Stimulated activated CD4-positive, alpha-beta T cell treated with anti-CD3 and anti-CD28 coated beads, TNF-alpha, amount 100 ng/mL, for 4 hours (primary cell): ENCODE measurements at places on chromosomes 2 and 18.

DNA sequence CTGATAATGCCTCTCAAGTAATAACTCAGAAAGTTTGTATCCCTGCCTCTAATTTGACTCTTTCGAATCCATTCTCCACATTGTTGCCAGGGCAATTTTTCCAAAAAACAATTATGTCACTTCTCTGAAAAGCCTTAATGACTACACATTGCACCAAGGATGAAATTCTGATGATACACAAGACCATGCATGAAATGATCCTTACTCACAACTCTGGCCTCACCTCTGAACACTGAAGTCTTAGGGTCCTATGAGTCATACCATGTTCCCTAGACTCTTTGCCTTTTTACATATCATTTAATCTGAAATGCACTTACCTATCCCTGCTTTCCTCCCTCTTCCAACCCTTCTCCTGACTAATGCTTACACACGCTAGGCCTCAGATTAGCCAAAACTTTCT is 51.0 kb downstream of the WDPCP start:
- DNase-seq: no peak

GRCh38 chr18:11989966-11990380 is 8.7 kb downstream of the IMPA2 start:
- DNase-seq: no peak

DNA sequence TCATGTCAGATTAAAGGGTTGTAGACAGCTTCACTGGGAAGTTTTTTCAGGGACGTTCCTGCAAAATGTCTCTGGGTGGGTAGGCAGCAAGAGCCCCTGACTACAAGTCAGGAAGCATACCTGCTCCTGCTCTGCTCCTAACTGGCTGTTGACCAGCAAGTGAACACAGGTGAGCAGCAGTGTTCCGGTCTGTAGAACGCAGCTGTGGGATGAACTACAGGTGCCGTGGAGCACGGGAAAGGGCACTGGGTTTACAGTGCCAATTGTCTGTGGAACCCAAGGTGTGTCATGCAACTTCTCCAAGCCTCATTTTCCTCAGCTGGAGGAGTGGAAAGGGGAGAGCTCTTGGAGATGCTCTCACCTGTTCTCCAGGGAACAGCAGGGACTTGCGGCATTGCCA is 6.6 kb downstream of the ASB18 start:
- DNase-seq: no peak

DNA sequence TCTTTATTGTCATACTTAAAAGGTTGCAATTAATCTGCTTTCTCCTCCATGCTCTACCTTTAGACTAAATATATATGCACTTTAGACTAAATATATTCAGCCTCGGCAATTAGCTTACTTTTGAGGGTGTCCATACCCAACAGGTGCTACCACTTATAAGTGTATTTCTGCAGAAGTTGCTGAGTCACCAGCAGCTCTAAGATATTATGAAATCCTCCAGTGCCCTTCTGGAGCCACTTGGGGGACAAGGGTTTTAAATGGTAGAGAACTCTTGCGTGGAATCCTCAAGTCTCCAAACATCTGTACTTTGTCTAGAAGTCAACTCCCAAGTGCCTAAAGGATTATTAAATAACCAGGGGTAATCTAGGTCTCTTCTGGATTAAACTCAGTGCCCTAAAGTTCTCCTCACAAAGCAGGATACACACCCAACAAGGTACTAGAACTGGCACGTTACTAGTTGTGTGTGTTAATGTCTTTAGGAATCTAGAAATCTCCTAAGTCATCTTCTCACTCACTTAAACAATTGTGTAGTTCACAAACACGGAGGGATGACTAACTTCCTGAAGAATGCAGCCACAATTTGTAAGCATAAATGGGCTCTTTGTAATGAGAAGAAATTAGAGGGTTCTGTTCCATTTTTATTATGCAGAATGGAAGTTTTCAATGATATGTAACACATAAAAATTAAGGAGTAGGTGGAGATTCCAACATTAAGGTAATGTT is 159.7 kb downstream of the CD226 start:
- no peak for DNase-seq

GRCh38 chr2:199136242-199136641 is 321.5 kb downstream of the SATB2 start:
- no peak for DNase-seq

GRCh38 chr2:53989210-53989862 is 18.5 kb upstream of the PSME4 start:
- DNase-seq: no peak

DNA sequence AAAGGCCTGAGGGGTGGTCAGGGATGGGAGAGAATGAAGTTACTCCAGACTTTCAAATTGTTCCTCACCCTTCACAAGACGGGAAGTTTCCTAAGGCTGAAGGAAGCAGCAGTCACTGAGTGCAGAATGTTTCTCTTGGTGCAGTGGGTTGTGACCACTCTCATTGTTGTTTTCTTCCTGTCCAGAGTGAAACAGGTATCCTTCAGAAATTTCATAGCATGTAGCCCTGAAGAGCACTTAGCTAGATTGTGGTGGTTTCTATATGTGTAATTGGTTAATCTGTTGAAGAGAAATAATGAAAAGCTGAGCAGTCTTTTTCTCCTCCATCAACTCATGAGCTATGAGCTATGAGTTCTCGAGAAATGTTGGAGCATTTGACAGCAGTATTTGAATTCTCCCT is 96.8 kb downstream of the GPD2 start:
- DNase-seq: no peak

- DNase-seq: no peak
Measured at GRCh38 chr2:233265899-233266431, 14.5 kb downstream of the ATG16L1 start.

DNA sequence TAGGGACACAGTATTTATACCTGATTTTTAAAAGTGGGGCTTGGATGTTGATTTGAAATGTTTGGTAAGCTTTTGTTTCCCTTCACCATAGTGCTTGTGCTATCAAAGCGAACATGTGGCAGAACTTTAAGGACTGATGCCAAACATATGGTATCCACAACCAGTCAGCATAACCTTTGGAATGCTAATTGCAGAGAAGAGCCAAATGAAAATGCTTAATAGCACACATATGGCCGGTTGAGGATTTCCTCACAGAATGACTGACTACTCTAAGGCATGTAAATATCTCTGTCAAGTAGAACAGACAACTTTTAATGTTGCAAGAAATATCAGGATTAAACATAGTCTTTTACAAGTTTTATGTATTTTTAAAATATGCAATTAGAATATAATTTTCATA is 120.9 kb upstream of the COL3A1 start:
- no peak for DNase-seq

DNA sequence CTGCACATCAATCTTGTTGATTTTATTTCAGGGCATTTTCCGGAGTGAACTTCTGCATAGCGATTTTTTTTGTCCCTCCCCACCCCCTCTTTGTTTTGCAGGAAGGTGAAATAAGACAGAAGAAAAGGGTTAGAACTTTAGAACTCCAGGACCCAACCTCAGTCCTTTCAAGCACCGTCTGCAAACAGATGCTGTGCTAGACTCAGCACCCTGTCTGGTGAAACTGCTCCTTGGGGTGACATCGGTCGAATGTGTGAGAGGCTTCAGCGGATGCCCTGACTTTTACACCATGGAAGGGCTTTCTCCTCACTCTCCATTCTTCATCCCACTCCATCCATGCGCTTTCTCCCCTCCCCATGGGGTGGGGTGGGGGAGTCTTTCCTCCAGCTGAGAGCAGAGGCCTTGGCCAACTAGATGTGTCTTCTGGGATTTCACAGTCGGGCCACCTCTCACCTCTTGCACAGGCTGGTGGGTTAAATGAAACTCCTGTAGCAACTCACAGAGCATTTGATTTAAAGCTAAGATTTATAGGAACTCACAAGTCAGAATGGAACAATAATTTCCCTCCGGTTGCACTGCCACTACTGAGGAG is 43.3 kb upstream of the EDAR start:
- no peak for DNase-seq

- DNase-seq: no peak
Measured at GRCh38 chr18:8601277-8602032, 7.8 kb upstream of the RAB12 start.

DNA sequence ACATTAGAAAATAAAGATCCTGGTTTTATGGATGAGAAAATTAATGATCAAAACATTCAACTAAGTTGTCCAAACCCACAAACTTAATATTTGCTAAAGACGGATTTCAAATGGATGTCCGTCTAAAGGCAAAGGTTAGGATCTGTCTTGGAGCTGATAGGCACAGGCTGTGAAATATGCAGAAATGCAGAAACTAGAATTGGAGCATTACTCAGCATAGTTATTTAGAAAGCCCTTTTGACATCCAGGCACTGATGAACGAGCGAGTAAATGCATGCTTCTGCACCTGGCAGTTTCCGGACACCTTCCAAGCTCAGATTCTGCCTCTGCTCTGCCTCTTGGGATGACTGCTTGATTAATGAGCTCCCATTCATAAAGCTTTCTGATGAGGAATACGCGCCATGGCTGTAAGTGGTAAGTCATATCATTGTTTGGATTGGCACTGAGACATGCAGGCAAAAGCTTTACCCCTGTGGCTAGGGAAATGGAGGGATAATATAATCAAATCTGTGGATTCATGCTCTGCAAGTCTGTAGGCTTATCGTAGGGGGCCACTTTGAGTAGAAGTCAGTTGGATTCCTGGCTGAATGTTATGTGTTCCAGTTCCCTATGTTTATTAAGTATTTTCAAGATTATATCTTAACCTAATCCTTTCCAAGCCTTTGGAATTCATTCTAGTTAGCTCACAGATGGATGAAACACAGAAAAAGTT is 2176.3 kb upstream of the CELF4 start:
- DNase-seq: no peak

DNA sequence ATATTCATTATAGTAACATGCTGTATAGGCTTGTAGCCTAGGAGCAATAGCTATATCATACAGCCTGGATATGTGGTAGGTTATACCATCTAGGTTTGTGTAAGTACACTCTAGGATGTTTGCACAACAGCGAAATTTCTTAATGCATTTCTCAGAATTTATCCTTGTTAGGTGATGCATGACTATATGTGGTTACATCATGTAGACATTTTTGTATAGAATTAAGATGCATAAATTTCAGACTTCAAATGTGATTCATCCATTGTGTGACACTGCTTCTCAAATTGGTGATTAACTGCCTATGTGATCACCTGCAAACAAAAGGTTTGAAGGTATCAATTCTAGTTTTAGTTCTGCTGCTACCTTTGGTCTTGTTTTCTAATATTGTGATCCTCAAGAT is 1787.0 kb upstream of the PIK3C3 start:
- no peak for DNase-seq

GRCh38 chr2:65536596-65536995 is 104.2 kb upstream of the SPRED2 start:
- no peak for DNase-seq

GRCh38 chr18:69874058-69874457 is 73.6 kb downstream of the CD226 start:
- DNase-seq: no peak

DNA sequence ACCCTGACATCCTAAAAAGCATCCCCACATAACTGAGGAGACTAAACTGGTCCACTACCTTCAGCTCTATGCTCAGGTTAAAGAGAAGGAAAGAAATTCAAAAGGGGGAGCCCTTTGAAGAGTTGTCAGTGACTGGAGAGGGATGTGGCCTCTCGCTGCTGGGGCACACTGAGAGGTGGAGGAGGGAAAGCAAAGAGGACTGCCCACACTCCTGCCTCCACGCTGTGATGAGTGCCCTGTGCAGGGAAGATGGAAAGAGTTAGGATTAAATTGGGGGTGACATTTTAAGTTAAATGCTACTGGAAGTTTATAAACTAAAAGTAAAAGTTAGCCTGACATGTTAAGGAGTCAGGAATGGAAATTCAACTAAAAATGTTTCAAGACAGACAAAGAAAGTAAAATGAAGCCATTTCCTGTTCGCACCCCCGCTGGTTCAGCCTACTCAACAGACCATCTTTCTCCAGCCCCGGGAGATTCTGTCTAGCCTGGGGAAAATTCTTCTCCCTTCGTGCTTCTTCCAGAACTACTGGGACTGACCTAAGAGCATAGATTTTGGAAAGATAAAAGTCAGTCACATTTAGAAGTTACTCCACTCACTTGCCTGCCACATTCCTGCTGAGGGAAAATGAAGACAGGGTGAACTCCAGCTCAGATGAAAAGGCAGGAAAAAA is 17.8 kb upstream of the INO80C start:
- DNase-seq: no peak

- no peak for DNase-seq
Measured at GRCh38 chr2:203780231-203780630, 73.8 kb downstream of the CD28 start.

GRCh38 chr2:199933466-199933865 is 21.8 kb downstream of the TYW5 start:
- no peak for DNase-seq

DNA sequence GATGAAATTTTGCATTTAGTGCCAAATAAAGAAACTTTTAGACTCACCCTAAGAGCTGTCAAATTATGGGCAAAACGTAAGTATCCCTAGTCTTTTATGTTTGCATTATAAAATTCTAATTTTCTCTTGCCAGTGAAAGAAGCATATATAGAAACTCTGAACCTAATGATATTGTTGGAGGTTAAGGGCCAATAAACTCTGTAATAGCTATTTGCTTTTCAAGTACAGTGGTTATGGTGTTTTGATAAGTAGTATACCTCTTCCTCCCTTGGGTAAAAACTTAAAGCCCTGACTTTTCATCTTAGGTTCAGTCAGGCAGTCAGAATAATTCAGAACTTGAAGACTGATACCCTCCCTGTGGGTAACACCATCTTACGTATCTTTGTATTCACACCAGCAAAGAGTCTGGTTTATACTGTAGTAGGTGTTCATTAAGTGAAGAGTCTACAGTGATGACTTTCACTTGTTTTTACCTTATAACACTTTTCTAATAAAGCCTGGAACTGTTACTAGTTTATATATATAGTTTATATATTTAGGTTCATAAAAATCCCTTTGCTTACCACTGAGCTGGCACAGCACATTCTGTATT is 19.1 kb downstream of the PAPOLG start:
- DNase-seq: no peak

- no peak for DNase-seq
Measured at GRCh38 chr18:13330996-13331395, 112.4 kb downstream of the LDLRAD4 start.

DNA sequence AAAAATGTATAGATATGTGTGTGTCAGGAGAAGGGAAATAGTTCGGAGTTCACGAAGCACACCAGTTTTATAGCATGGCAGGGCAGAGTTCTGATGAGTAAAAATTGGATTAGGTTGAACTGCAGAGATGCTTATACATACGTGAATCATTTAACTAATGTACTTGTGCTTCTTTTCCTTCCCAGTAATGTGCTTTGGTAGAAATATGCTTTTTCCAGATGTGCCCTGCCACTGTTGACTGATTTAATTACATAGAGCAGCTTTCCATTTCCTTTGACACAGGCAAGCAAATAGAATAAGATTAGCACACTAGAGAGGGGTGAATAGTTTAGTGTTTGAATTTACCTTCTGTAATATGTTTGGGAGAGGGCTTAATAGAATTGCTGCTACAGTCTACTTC is 28.9 kb upstream of the ARMC9 start:
- no peak for DNase-seq
